Activated T-helper 17 cell treated with anti-CD3 and anti-CD28 coated beads, Interleukin-2, amount 50 U/mL, for 72 hours (primary cell): ENCODE measurements at places on chromosomes 16 and 17.

GRCh38 chr17:3724378-3725077 lies 825 bp downstream of the HASPIN start:
- no peak for ATAC-seq

GRCh38 chr16:67644038-67644437 lies 906 bp upstream of the CARMIL2 start:
- no peak for ATAC-seq

- ATAC-seq: no peak
These were observed 41.6 kb downstream of the HSBP1 start for GRCh38 chr16:83849421-83849820.

GRCh38 chr17:80103449-80104085 lies 2.2 kb downstream of the GAA start:
- ATAC-seq: no peak

GRCh38 chr17:4934173-4934979 lies 2.3 kb downstream of the GP1BA start:
- peak; percentile 85 for ATAC-seq

- ATAC-seq: no peak
These were observed 196.4 kb upstream of the KIF2B start for GRCh38 chr17:53626286-53626685.

DNA sequence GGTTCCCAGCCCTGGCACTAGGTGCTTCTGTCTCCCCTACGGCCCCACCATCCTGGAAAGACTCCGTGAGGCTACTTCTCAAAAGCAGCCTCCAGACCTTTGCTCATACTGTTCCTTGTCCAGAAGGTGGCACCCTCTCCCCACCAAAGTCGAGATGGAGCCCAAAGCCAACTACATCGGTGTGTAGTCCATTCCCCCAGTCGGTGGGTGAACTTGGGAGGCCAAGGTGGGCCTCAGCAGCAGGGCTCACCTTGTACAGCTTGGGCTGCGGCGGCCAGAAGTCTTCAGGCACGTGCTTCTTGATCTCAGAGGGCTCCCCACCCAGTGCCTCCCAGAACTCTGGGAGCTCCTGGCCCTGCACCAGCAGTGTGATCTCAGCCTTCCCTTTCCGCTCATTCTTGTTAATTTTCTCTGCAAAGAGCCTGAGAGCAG lies 10.2 kb downstream of the FLII start:
- peak; percentile 77 for ATAC-seq

- ATAC-seq: no peak
These were observed 38.8 kb upstream of the PVALEF start for GRCh38 chr17:81126281-81127132.

GRCh38 chr17:21253646-21254441 lies 634 bp upstream of the NATD1 start:
- peak; percentile 26 for ATAC-seq

GRCh38 chr17:28043741-28044140 lies 1.3 kb downstream of the NLK start:
- no peak for ATAC-seq

- ATAC-seq: peak; percentile 83
These were observed 26.4 kb downstream of the ARHGAP17 start for GRCh38 chr16:24988593-24989338.

GRCh38 chr16:57892447-57893096 lies 78.4 kb downstream of the CNGB1 start:
- no peak for ATAC-seq

GRCh38 chr17:33560871-33561270 lies 267.8 kb upstream of the ASIC2 start:
- ATAC-seq: no peak

DNA sequence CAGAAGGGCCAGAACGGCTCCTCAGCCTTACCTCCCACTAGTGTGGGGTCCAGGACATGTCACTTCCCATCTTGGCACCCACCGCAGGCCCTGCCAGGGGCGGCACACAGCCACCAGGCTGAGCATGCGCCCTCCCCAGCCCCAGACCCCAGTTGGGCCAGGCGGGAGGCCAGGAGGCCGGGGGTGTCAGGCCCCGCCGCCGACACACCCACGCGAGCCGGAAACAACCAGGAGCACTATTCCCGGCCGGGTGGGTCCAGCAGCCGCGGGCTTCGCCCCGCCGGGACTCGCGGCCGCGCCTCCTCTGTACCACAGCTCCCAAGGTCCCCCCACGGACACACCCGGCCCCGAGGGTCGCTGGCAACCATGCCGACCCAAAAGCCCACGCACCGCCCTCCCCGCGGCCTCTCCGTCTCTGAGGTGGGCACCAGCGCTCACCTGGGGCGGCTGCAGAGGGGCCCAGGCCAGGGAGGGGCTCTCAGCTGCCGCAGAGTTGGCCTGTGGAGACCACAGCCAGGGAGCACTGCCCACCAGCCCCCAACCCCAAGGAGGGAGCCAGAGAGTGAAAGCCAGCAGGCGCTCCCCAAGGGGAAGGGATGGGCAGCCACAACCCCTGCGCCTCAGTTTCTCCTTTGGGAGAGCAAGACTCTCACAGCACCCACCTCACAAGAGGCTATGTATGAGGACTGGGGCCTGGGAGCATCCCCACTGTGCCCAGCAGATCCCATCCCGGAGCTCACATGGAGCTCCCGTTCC lies 18.0 kb downstream of the B9D1 start:
- no peak for ATAC-seq

GRCh38 chr16:15952265-15952711 lies 2.9 kb downstream of the ABCC1 start:
- peak; percentile 31 for ATAC-seq

DNA sequence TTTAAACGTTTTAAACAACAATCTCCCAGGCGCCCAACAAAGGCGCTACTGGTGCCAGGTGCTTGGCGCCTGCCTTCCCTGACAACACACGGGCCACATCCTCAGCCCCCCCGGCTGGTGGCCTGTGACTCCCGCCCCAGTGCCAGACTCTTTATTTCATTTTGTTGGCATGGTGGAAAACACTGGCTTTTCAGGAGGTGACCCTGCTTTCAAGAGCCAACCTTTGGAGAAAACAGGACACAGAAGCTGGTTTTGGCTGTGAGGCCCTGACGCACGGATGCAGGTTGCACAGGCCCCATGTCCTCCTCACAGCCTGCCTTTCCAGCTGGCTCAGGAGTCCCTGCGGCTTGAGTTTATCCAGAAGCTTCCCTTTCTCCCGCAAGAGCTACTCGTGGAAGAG lies 100.0 kb downstream of the METRNL start:
- no peak for ATAC-seq

DNA sequence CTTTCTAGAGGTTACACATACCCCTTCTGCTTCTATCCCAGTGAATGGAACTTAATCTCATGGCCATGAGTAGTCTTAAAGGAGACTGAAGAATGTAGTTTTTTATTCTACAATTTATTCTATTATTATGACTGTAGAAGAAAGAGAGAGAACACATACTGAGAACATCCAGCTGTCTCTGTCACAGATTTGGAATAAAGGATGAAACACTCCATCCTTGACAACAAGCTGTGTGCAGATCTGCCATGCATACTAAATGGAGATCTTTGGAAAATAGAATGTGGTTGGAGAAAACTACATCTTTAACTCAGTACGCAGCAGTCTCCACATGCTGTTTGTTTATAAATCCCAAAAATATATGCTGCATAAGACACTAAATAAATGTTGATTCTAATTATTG lies 54.1 kb upstream of the NUDT7 start:
- ATAC-seq: no peak

DNA sequence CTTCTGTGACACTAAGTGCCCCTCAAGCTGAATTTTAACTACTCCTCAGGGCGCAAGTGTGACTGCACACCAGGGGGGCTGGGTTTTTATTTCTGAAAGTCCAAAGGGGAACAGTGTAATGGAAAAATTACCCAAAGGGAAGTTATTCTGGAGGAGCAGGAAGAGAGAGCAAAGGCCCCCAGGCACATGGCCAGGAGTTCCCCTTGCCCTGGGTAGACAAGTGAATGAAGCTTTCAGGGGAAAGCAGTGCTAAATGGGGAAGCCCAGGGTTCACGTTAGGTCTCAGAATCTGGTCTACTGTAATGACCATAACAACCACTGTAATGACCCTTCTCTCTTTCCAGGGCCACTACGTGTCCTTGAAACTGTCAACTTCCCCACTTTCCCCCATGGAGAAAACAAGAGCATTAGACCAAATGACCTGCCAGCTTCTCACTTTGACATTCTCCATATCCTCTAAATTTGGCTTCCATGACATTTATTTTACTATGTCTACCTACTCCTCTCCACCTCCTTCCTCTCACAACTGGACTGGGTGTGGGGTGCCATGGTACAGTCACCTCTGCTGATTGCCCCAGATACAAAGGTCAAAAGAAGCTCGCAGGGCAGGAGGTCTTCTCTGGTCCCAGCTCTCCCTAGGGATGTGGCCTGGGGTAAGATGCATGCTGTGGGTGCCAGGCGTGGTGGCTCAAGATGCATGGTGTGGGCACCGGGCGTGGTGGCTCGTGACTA lies 34.1 kb upstream of the MMP2 start:
- ATAC-seq: no peak

DNA sequence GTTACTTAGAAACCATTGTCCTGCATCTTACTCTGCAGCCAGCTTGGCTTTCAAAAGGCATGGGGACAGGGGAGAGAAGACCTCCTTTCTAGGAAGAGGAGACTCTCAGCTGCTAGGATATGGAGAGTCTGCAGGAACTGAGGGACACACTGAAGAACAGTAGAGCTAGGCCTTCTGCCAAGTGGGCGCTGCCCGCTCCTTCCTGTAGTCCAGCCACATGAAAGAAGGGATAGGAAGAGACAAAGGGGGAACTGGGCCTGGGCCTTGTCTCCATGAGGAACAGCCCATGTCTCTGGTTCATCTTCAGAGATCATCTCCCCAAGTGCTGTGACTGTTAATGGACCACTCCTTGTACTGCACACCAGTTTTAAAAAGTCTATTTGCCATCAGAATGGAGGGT lies 78.4 kb downstream of the SYCE1L start:
- no peak for ATAC-seq

DNA sequence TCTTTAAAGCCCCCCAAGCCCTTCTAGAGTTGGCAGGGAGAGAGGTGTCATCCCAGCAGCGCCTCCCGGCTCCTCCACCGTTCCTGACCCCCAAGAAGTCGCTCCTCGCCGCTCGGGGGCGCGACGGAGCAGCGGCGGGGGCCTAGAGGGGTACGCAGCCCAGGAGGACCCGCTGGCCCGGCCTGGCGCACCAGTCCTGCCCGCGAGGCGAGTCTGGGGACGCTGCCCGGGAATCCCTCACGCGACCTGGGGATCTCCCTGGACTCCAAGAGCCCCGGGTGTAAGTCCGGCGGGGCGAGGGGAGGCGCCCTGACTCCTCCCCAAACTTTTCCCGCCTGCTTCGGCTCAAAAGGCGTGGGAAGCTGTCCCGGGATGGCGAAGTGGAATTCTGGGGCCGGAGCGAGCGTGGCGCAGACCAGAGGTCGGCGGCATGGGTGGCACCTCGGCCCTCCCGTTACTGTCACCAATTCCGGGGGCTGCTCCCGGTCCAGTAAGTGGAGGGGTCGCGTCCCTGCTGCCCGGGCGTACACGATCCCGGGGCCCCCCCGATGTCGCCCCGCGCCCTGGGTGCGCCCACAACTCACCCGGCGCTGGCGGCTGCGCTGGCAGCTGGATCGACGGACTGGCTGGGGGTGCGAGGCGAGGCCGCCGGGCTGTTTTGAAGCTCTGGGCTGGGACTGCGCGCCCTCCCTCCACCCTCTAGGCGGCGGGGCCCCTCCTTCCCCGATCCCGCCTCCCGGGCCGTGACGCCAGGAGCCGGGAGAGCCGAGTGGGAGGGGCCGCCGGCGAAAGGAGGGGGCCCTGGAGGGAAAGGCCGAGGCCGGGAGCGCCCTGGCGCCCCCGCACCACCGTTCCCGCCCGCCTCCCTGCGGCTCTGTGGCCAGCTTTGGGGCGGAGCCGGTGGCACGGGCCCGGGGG lies at the start of gene EMP2:
EMP2 (minus strand) TSS at position 634 of the 918 bp plus-strand sequence. CDS start 32,981 bp downstream, outside the sequence.
- no peak for ATAC-seq

GRCh38 chr17:64579917-64580316 lies 73.1 kb downstream of the CEP95 start:
- no peak for ATAC-seq

- no peak for ATAC-seq
These were observed 1.3 kb downstream of the ATP5MC1 start for GRCh38 chr17:48893646-48894508.

DNA sequence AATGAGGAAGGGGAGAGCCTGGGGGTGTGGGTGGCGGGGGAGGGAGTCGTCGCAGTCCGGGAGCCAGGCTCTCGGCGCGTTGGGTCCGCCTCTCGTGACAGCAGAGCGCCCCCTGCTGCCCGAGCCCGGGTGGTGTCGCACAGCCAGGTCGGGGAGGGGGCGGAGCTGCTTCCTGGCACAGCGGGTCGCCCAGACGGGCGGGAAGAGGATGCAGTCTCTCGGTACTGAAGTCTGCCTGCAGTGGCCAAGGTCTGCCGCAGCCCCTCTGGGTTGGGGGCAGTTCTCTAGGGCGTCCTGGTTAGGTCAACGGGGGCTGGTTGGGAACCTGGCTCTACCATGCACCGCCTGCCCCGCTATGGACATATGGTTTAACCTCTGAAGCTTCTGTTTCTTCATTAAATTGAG lies 38.2 kb upstream of the CCDC182 start:
- ATAC-seq: peak; percentile 85

- ATAC-seq: no peak
These were observed 8.5 kb upstream of the CRHR1 start for GRCh38 chr17:45775576-45776011.

GRCh38 chr17:74637265-74637664 lies 13.7 kb upstream of the CD300E start:
- ATAC-seq: no peak

- no peak for ATAC-seq
These were observed 39.6 kb downstream of the MAP2K6 start for GRCh38 chr17:69454051-69454450.

GRCh38 chr17:69764146-69764545 lies 310.9 kb upstream of the KCNJ16 start:
- no peak for ATAC-seq

DNA sequence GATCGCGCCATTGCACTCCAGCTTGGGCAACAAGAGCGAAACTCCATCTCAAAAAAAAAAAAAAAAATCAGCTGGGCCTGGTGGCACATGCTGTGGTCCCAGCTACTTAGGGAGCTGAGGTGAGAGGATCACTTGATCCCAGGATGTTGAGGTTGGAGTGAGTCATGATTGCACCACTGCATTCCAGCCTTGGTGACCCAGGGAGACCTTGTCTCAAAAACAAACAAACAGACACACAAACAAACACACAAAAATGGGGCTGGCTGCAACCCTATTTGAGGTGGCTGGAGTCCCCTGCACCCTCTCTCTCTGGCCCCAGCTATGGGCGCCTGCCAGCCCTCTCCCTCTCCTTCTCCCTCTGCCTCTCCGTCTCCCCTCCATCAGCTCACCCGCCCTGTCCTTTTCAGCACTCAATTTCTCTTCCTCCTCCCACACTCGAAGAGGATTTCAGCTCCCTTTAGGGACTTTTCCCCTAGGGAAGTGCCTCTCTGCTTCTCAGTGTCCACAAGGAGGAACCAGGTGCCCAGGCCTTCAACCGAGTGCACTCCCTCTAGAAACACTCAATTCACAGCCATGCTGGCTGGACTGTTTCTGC lies 17.5 kb upstream of the TFAP4 start:
- ATAC-seq: no peak

DNA sequence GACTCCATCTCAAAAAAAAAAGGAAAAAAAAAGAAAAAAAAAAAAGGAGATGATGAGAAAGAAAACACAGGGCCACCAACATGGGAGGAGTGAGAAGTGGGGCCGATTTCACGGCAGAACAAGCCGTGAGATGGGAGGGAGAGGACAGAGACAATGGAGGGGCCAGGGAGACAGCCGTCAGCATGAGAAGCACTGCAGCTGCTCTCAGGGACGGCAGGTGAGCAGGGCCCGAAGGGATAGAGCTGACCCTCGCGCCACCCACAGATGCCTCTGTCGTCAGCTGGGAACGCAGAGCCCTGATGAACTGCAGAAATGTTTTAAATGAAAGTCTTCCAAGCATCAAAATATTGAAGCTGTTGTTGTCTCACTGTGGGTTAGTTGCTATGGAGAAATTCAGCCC lies 20.3 kb downstream of the PITPNM3 start:
- no peak for ATAC-seq

- ATAC-seq: no peak
These were observed 18.1 kb downstream of the KCNJ2 start for GRCh38 chr17:70187383-70187782.
